ENCODE measurements at places on chromosomes 1 and 21.

- no peak for DNase-seq
Observed at GRCh38 chr21:33395891-33396331, 7.3 kb upstream of the IFNGR2 start.

GRCh38 chr1:215786997-215787396 lies 219.9 kb downstream of the KCTD3 start:
- no peak for DNase-seq

DNA sequence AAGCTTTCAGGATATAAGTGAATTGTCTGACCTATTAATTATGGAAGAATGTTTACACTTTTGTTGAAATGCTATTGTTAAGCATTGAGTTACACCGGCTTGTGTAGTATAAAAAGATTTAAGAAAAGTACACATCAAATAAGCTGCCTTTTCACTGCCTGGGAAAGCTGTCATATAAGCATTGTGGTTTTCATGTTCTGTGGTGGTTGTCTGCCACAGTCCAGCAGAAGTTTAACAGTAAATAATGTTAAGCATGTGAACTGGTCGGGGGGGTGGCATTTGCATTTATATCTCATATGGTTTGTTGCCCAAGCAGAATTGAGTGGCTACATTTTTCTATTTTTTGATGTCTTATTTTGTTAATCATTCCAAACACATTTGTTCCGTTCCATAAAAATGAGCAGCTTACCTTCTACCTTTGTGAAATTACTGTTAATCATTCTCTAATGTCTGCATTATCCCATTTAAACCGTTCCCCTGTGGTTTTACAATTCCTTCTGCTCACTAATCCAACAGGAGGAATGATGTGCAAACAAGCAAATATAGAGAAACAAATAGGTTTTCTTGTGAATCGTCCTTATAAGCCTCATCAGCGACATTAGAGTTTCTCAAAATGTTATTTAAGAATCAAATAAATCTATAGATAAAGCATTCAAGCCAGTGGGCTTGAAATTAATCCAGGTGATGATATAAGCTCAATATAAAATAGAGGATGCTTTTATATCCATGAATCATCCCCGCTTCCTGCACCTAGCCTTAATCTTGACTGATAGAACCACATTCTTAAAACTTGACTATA lies 160.8 kb upstream of the SAMSN1 start:
- no peak for DNase-seq

GRCh38 chr1:43491061-43491460 lies 37.3 kb upstream of the HYI start:
- DNase-seq: no peak

DNA sequence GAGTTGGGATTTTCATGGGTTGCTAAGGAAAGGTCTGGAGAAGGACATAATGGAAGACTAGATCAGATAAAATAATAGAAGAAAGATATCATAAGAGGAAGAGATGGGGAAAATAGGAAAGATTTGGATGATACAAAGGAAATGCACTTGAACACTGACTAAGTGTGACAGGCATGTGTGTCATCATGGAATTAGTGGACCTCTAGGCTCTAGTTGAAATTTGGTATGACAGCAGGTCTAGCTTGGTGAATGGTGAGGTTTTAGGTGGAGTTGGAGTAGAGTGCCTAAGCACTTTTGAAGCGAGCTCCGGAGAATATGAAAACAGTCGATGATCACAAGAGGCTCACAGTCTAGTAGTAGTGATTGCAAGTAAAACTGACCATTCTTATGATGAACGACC lies 73.0 kb upstream of the PTGS2 start:
- DNase-seq: no peak

DNA sequence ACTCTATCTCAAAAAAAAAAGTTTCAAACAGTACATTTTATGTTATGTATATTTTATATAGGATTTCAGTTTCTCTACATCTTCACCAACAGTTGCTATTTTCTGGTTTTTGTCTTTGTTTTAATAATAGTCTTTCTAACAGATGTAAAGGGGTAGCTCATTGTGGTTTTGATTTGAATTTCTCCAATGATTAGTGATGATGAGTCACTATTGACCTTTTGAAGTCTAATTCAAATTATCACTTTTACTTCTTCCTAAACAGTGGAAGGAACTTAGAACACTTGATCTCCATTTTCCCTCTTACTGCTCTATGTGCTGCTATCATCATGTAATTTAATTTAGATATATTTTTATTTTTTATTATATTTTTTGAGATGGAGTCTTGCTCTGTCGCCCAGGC lies 31.7 kb upstream of the SHCBP1L start:
- DNase-seq: no peak

DNA sequence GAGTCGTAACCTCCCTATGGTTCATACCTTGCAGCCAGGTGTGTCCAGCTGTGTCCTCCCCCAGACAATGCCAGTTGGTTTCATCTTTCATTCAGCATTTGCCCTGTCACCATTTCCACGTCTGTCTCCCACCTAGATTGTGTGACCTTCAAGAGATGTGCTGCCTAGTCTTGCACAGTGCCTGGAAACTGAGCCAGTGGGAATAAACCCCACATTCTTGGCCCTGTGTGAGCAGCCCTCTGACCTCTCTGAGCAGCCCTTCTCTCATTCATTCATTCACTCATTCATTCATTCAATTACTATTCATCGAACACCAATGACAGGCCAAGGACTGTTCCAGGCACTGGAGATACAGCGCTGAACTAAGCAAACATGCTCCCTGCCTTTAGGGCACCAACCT lies 115.7 kb downstream of the GRIK3 start:
- DNase-seq: no peak

DNA sequence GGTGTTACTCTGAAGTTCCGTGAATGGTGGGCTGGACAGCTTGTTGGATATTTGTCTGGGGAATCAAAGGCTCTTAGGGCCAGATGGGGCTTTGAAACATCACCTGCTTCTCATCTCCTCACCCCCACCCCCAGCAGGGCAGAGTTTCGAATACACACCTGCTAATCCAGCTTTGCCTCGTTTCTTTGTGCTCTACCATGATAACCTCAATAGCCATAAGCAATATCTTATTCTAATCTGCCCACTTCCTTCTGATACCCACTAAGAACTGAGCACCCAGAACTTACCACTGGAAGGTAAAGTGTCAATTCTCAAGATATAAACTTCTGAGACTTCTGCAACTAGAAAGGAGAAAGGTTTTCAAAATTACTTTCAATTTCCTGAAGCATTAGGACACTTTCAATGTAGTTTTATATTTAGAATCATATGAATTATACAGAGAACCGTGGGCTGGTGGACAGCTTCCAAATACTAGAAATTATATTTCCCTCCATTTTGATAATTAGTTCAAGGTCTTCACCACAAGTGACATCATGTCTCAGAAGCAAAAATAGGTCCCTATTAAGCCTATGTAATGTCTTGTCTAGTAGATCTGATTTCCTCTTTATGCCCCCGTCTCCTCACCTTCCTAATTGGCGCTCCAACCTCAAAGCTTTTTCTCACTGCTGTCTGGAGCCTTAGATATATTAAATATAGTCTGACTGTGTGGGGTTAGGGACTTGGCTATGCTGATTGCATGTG lies 64.4 kb upstream of the NEK2 start:
- peak; percentile 45 for DNase-seq

GRCh38 chr21:41869771-41870170 lies 9.4 kb downstream of the PRDM15 start:
- DNase-seq: no peak

GRCh38 chr1:161013131-161013487 lies 7.8 kb downstream of the F11R start:
- no peak for DNase-seq

- DNase-seq: no peak
Observed at GRCh38 chr1:186236921-186237320, 138.1 kb downstream of the TPR start.
